Cardiac muscle cell (in vitro differentiated cells and primary cell): ENCODE measurements at places on chromosomes 12 and 14.

DNA sequence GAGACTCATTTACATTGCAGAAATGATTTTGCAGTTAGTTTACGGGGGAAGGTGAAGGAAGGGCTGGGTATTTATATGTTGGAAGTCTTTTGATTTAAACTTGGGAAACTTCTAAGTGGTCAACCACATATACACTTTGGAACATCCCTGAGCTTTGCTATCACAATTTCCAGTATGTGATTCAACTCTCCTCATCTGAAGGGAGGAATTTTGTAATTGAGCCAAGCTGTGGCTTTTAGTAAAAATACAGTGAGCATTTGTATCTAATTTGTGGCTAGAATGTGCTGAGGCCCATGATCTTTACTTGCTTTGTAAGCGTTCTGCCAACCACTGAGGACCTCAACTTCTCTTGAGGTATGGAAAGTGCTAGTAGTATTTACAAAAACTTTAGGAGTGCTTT is 235.0 kb upstream of the PDZRN4 start:
- no peak for DNase-seq

GRCh38 chr12:122840580-122841513 is 5.6 kb downstream of the HIP1R start:
- no peak for DNase-seq

DNA sequence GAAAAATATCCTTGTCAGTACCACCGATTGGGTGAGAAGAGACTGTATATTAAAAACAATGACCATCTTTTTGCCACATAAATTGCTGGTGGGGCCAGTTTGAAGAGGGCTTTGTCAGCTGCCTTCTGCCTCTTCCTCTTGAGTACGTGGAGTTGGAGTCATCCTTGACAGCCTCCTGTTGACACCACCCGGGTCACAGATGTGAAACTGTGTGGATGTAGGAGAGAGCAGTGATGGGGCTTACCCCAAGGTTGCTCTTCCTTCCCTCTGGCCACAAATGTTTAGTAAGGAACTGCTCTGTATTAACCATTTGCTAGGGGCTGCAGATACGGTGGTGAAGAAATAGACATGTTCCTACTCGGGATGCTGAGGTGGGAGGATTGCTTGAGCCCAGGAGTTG is 12.2 kb downstream of the PTPN11 start:
- no peak for DNase-seq

DNA sequence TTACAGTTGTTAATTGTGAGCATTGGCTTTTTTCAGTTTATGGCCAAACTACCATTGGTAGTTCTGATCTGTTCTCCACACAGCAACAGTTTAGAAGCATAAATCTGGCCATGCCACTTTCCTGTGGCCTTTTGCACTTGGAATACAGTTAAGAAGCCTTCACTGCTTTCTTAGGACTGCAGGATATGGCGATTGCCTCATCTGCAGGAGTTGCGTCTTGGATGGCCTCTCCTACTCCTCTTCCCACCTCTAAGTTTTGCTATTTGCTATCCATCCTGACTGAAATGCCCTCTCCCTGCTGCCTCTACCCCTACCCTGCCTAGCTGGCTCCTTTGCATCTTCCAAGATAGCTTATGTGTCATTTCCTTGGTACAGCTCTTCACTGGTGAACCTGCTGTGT is 12.8 kb upstream of the BMAL2 start:
- no peak for DNase-seq

GRCh38 chr12:77946541-77947061 is 115.9 kb downstream of the NAV3 start:
- DNase-seq, result no peak

DNA sequence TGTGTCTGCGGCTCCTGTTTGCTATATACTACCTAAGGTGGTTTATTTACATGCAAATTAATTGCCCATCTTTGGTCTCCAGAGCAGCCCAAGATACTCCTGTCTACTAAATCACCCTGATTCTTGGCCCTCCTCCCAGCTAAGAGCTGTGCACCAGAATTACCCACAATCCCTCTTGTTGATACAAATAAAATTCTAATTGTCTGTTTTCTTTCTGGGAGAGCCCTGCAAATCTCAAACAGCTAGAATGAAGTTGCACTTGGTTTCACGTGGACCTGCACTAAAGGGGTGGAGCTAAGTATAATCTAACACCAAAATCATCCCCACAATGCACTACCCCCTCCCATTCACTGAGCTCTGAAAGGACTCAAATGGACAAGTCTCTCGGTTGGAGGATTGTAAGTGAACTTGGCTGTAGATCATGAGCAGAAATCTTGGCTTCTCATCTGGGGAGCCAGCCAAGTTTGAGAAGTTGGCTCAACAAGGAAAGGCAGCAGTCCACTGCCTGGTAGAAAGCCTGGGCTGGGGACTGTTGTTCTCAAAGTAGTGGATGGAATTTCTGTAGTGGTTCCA is 6.6 kb downstream of the MAX start:
- DNase-seq, result no peak

DNA sequence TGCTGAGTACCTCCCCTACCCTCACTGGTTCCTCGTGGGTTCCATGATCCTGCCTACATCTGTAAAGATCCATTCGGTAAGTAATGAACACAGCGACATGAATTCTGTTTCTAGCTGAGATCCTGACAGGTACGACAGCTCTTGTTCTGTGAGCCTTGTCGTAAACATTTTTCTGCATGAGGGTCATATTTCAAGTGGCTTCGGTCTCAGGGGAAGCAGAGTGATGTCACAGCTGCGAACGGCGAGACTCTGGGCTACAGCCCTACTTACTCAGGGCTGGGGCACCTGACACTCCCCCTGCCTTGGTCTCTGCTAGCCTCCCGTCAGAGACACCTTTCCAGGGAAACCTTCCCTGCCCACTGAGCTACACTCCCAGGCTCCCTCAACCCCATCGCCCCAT is 85.8 kb downstream of the RBM19 start:
- DNase-seq, result no peak

GRCh38 chr14:96138241-96138640 is 66.4 kb upstream of the BDKRB2 start:
- no peak for DNase-seq

- peak; percentile 47 for DNase-seq
These were observed 71.0 kb downstream of the TMTC2 start for GRCh38 chr12:82757656-82758055.

- no peak for DNase-seq
These were observed 60.4 kb downstream of the RASSF8 start for GRCh38 chr12:26018926-26019325.

GRCh38 chr14:99716091-99716849 is 32.2 kb downstream of the CYP46A1 start:
- no peak for DNase-seq

GRCh38 chr12:72133497-72134055 is 138.6 kb upstream of the TRHDE start:
- no peak for DNase-seq

DNA sequence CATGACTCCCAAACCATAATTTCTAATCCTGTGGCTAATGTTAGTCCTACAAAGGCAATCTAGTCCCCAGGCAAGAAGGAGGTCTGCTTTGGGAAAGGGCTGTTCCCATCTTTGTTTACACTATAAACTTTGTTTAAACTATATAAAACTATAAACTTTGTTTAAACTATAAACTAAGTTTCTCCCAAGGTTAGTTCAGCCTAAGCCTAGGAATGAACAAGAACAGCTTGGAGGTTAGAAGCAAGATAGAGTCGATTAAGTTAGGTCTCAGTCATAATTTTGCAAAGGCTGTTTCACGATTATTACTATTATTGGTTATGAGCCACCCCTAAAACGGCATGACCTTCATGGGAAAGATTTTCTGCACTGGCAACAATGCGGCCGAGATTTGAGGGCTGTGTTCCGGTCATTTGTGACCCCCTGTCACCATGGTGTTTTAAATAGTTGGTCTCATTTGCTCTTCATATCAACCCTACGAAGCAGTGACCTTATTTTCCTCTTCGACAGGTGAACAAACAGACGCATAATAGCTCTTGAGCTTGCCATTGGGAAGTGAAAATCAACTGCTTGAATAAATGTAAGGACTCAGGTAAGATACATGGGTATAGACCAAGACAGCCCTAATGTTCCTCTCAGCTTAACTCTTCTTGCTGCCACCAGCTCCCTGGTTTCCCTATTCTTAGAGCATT is 322.6 kb upstream of the TMEM132C start:
- no peak for DNase-seq

GRCh38 chr12:3491938-3492792 is 1.2 kb downstream of the PRMT8 start:
- peak; percentile 93 for DNase-seq

GRCh38 chr12:12540261-12541013 is 22.2 kb downstream of the DUSP16 start:
- DNase-seq, result no peak

- peak; percentile 22 for DNase-seq
These were observed 54.1 kb downstream of the COCH start for GRCh38 chr14:30928462-30928861.

GRCh38 chr14:22597265-22597664 is 835 bp upstream of the ABHD4 start:
- DNase-seq, result no peak

DNA sequence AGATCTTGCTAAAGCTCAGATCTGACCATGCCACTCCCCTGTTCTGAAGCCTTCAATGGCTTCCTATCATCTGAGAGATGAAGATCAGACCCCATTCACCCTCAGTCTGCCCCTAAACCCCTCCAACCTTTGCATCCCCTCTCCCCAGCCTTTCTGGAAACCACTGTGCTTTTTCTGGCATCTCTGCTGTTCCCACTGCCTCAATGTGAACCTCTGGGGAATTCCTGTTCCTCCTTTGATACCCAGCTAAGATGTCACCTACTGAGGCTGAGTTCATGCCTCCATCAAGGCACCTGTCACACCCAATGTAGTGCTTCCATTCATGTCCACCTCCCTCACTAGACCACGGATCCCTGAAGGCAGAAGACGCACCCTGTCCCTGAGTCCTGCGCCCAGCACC is 19.3 kb downstream of the CYP46A1 start:
- DNase-seq, result no peak

GRCh38 chr12:6303071-6303470 is 7.4 kb upstream of the PLEKHG6 start:
- DNase-seq, result no peak

DNA sequence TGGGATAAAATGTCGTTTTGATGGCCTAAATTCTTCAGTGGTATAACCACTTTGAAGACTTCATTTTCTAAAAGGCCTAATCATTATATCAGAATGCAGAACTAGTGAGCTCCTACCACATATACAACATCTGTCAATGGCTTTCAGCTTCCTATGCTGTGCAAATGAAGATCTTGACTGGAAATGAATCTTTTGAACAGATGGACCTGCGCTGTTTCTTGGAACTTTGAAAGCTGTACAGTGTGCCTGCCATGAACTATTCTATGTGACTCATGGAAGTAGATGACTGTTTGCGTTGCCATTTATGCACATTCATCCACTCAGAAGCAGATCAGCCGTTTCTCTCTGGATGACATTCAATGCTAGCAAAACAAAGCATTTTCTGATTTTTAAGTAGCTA is 542.2 kb upstream of the USP15 start:
- DNase-seq, result no peak

- DNase-seq, result no peak
These were observed 19.3 kb downstream of the ZBTB39 start for GRCh38 chr12:56987011-56987410.

DNA sequence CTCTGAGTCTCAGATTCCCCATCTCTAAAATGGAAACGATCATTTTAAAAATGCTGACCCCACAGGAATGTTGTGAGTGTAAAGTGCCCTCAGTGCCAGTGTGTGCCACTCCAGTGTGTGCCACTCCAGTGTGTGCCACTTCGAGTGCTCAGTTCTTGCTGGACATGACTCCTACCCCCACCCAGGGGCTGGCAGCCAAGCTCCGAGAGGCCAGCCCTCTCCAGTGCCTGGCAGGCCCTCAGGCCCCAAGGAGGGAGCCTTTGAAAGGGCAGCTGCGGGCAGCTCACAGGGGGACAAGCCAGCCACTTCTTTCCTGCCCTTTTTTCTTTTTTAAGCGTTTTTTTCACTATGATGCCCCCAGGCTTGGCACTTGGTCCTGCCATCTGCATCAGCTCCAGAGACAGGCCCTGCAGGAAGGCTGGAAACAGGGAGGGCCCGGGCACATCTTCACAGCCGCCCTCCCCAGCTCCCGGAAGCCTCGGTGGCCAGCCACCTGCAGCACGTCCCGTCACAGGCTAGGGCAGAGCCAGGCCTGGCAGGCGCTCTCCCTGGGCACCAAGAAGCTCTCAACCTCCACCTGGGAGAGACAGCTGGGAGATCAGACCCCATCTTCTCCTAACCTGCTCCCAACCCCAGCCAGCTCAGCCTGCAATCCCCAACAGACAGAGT is 29.8 kb downstream of the NCOR2 start:
- DNase-seq, result no peak

DNA sequence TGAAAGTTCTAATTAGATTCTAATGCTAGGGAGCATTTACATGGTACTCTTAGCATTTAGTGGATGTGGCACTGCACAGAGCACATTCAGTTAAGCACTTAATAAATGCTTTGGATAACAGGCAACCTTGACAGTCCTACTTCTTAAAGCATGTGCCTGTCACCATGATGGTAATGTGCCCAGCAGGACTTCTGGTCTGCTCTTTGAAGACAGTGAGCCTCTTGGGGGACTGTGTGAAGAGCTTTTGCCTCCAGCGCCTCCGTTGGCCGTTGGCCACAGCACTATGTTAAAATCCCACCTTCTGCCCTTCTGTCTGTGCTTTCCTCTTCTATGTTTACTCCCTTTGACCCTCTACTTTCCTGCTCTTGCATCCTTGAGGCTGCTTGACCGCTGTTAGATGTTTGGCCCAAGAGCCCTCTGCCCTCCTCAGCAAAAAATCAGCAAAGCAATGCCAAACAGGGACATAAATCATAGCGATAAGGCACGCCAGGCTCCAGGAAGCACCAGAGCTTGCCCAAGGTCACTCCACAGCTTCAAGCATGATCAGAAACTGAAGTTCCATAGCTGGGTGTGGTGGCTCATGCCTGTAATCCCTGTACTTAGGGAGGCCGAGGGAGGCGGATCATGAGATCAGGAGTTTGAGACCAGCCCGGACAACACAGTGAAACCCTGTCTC is 8.3 kb downstream of the CDKL1 start:
- no peak for DNase-seq

GRCh38 chr14:58752771-58753201 is 115.0 kb downstream of the DACT1 start:
- no peak for DNase-seq

DNA sequence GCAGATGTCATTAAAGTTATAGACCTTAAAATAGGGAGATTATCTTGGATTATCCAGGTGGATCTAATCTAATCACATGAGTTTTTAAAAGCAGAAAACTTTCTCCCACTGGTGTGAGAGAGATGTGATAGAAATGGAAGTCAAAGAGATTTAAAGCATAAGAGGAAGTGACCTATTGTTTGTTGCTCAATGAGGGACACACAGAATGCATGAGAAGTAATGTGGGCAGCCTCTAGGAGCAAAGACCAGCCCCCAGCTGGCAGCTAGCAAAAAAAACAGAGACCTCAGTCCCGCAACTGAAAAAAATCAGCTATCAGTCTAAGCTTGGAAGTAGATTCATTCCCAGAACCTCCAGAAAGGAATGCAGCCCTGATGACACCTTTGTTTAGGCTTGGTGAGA is 24.6 kb upstream of the ANP32D start:
- DNase-seq, result no peak

- no peak for DNase-seq
These were observed 29.8 kb downstream of the MED21 start for GRCh38 chr12:27052176-27052575.
